ENCODE measurements at places on chromosomes 7 and 10. TPM values are rescaled to one million over a fixed set of nuclear protein-coding genes. Genes with fewer than 3 reads are reported as not detected.

The SMO gene
- total RNA-seq, result 40.4 TPM

The VAX1 gene
- not detected for total RNA-seq

The TRIM73 gene
- 5.9 TPM for total RNA-seq

The SFR1 gene
- 26.2 TPM for total RNA-seq

The KCNIP2 gene
- 22.0 TPM for total RNA-seq

The ADIRF gene
- 1,392 TPM for total RNA-seq

The MACC1 gene
- 0.21 TPM for total RNA-seq

The TMEM26 gene
- not detected for total RNA-seq

The ERLIN1 gene
- total RNA-seq, result 15.5 TPM

The FFAR4 gene
- total RNA-seq, result 0.90 TPM

DNA sequence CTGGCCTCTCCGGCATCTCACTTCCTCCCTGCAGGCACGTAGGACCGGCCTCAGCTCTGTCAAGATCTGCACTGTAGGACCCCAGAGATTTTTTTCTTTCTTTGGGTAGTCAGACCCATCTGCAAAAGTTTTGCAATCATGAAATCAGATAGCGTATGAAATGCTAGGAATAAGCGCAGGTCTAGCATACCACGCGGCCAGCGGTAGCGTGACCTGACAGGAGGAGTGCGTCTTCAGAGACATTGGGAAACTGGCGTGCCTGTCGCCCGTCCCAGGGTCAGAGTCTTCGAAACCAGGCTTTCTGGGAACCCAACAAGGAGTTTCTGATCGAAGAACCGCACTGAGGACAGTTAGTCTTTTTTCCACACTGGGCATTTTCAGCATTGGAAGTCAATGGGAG, 100.9 kb upstream of the SH2B2 start:
- H3K27me3 ChIP-seq, result no peaks in the 10 kb centered on the region
- no peak for DNase-seq
- H3K27ac ChIP-seq, result no peak overlapping the region
- H3K4me3 ChIP-seq, result no peak overlapping the region
- H3K36me3 ChIP-seq, result no peaks in the 10 kb centered on the region
- H3K4me1 ChIP-seq, result no peaks in the 10 kb centered on the region

- no peak overlapping the region for H3K27ac ChIP-seq
- no peak for DNase-seq
- no peaks in the 10 kb centered on the region for H3K27me3 ChIP-seq
- H3K4me3 ChIP-seq, result no peak overlapping the region
- no peaks in the 10 kb centered on the region for H3K4me1 ChIP-seq
Observed at GRCh38 chr7:685540-685939, 41.0 kb upstream of the DNAAF5 start.

- no peak overlapping the region for H3K27ac ChIP-seq
- H3K36me3 ChIP-seq, result no peaks in the 10 kb centered on the region
- no peak overlapping the region for H3K4me3 ChIP-seq
- DNase-seq, result no peak
Observed at GRCh38 chr10:34156781-34157425, 658.2 kb downstream of the PARD3 start.

GRCh38 chr10:106873770-106874603, 290.5 kb downstream of the SORCS1 start:
- no peaks in the 10 kb centered on the region for H3K36me3 ChIP-seq
- no peak for DNase-seq
- H3K4me1 ChIP-seq, result peaks cover 3% of the 10 kb centered on the region
- no peaks in the 10 kb centered on the region for H3K27me3 ChIP-seq
- no peak overlapping the region for H3K4me3 ChIP-seq

DNA sequence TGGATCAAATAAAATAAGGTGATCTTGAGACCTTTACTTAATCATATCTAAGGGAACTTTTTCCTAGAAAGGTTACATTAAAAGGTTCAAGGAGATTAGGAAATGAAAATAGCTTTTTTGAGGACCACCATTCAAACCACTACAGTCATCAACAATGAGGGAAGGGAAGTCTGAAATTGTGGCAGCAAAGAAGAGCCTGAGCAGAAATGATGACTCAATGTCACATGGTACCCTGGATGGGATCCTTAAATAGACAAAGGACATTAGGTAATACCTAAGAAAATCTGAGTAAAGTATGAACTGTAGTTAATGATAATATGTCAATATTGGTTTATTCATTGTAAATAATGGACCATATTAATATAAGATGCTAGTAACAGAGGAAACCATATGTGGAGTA, 236.0 kb downstream of the SEMA3D start:
- DNase-seq, result no peak
- H3K27ac ChIP-seq, result no peak overlapping the region
- no peaks in the 10 kb centered on the region for H3K4me1 ChIP-seq
- H3K27me3 ChIP-seq, result no peaks in the 10 kb centered on the region
- no peak overlapping the region for H3K4me3 ChIP-seq

DNA sequence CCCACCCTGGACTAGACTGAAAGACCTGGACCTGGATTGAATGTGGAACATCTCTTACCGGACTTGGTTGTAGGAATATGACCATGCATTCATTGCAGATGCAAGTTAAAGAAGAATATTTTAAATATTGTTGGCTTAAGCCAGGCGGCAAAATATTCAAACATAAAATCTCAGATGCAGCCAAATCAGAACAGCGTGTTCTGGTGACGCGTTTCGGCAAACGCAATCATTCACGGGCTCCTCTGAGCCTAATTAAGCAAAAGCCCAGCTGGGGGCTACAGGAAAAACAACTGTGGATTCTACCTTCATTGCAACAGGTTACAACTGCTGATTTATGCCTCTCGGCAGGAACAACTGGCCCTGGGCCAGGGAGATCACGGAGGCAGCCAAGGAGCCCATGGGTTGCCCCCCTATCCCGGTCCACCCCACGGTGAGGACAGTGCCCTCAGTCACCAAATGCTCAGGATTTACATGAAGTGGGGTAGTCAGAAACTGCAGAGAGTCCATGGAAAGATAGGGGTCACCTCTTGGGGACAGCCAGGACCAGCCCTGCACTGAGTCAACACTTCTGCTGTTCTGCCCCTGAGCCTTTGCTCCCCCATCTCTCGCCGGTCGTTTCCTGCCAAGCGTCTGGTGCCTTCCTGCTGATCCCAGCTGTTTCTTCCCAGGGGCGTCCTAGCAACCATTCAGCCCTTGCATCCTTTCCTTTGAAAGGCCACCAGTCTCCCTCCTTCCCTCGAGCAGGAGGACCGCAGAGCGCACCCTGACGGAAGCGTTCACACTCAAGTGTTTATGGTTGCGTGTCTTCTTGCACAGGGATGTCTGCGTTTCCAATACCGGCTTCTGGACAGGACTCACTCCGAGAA, 64.4 kb upstream of the SFMBT2 start:
- H3K36me3 ChIP-seq, result no peaks in the 10 kb centered on the region
- no peak overlapping the region for H3K27ac ChIP-seq
- H3K4me3 ChIP-seq, result no peak overlapping the region
- no peaks in the 10 kb centered on the region for H3K4me1 ChIP-seq

DNA sequence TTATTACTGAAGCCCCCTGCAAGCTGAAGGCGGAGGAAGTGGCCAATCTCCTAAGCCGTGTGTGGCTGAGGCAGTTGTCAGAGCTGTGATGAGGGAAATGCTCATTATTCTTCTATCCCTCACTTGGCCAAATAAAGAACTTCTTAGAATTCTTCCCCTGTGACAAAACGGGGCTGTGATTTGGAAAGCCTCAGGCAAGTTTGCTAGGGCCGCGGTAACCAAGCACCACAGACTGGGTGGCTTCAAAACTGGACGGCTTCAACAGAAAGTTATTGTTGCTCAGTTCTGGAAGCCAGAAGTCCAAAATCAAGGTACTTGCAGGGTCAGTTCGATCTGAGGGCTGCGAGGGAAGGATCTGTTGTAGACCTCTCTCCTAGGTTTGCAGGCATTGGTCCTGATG, 72.3 kb upstream of the STEAP1B start:
- H3K27me3 ChIP-seq, result no peaks in the 10 kb centered on the region
- H3K4me3 ChIP-seq, result no peak overlapping the region
- DNase-seq, result no peak
- no peaks in the 10 kb centered on the region for H3K36me3 ChIP-seq

- DNase-seq, result no peak
- no peaks in the 10 kb centered on the region for H3K36me3 ChIP-seq
- no peak overlapping the region for H3K4me3 ChIP-seq
- H3K27ac ChIP-seq, result no peak overlapping the region
- no peaks in the 10 kb centered on the region for H3K4me1 ChIP-seq
- no peaks in the 10 kb centered on the region for H3K27me3 ChIP-seq
Observed at GRCh38 chr7:66269978-66270377, 64.8 kb downstream of the TPST1 start.

GRCh38 chr7:86863452-86863851, 196.0 kb downstream of the ELAPOR2 start:
- no peak overlapping the region for H3K4me3 ChIP-seq
- DNase-seq, result no peak
- no peak overlapping the region for H3K27ac ChIP-seq
- no peaks in the 10 kb centered on the region for H3K4me1 ChIP-seq

DNA sequence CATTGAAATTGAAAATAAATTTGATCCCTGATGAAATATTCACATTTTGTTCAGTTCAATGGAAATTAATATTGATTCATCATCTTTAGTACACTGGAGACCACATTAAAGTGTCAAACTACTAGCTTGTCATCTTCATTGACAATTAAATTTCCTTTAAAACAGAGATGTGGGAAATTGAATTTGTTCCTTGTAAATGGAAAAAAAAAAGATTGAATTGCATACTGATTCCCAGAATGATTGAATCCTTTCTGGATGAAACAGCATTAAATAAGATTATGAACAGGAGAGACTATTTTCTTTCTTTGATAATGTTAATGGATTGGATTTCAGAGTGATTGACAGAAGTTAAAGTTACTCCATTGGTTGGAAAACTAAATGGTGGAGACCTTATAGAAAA, 241.3 kb upstream of the CNTNAP2 start:
- H3K27me3 ChIP-seq, result no peaks in the 10 kb centered on the region
- no peak overlapping the region for H3K4me3 ChIP-seq
- no peak for DNase-seq
- no peak overlapping the region for H3K27ac ChIP-seq
- no peaks in the 10 kb centered on the region for H3K36me3 ChIP-seq

- H3K4me3 ChIP-seq, result no peak overlapping the region
- H3K4me1 ChIP-seq, result no peaks in the 10 kb centered on the region
- H3K27me3 ChIP-seq, result no peaks in the 10 kb centered on the region
- no peaks in the 10 kb centered on the region for H3K36me3 ChIP-seq
- no peak overlapping the region for H3K27ac ChIP-seq
- DNase-seq, result no peak
Observed at GRCh38 chr10:86345296-86345858, 21.2 kb downstream of the GRID1 start.

GRCh38 chr10:126119599-126119998, 223.2 kb downstream of the FANK1 start:
- H3K4me1 ChIP-seq, result no peaks in the 10 kb centered on the region
- no peaks in the 10 kb centered on the region for H3K27me3 ChIP-seq
- no peak overlapping the region for H3K27ac ChIP-seq
- no peaks in the 10 kb centered on the region for H3K36me3 ChIP-seq

DNA sequence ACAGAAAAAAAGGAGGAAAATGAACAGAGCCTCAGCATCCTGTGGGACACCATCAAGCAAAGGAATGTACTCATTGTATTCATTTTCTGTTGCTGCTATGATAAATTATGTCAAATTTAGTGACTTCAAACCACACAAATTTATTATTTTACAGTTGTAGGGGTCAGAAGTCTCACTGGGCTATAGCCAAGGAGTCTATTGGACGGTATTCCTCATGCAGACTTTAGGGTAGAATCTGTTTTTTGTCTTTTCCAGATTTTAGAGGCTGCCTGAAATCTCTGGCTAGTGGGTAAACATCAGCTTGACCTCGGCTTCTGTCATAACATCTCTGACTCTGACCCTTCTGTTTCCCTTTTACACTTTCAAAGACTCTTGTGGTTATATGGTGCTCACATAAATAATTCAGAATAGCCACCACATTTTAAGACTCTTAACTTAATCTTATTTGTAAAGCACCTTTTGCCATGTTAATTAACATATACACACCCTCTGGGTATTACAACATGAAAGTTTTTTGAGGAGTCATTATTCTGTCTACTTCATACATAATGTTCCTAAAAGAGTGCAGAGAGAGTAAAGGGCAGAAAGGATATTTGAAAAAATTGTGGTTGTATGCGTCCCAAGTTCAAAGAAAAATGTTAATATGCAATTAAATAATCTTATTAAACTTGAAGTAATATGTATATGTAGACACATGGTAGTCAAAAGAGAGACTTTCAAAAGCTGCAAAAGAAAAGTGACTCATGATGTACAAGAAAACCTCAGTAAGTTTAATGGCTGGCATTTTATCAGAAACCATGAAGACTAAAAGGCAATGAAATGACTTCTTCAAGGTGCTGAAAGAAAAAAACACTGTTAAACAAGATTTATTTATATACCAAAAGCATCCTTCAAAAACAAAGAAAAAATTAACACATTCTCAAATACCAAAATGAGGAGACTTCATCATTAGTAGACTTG, 70.8 kb upstream of the MEOX2 start:
- H3K4me3 ChIP-seq, result no peak overlapping the region
- H3K36me3 ChIP-seq, result no peaks in the 10 kb centered on the region
- no peaks in the 10 kb centered on the region for H3K4me1 ChIP-seq
- no peak overlapping the region for H3K27ac ChIP-seq

- H3K27me3 ChIP-seq, result no peaks in the 10 kb centered on the region
- no peak for DNase-seq
- peaks cover 17% of the 10 kb centered on the region for H3K4me1 ChIP-seq
- H3K36me3 ChIP-seq, result no peaks in the 10 kb centered on the region
- H3K4me3 ChIP-seq, result no peak overlapping the region
Observed at GRCh38 chr10:43820663-43821062, 172.0 kb upstream of the ZNF32 start.

DNA sequence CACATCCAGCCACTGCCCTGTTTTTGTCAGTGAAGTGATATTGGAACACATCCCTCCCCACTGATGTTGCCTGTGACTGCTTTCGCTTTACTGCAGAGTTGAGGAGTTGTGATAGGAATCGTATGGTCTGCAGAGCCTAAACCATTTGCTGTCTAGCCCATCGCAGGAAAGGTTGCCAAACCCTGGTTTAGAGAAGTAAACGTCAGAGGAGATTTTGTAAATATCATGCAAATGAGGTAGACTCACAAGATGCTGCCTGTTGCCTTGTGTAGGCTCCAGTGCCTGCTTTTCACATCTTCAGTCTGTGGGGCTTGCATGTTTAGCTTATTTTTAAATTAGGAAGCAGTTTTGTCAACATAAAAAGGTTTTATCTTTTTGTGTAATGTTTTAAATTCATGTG, 107.1 kb downstream of the TRRAP start:
- H3K27ac ChIP-seq, result no peak overlapping the region
- no peaks in the 10 kb centered on the region for H3K27me3 ChIP-seq

DNA sequence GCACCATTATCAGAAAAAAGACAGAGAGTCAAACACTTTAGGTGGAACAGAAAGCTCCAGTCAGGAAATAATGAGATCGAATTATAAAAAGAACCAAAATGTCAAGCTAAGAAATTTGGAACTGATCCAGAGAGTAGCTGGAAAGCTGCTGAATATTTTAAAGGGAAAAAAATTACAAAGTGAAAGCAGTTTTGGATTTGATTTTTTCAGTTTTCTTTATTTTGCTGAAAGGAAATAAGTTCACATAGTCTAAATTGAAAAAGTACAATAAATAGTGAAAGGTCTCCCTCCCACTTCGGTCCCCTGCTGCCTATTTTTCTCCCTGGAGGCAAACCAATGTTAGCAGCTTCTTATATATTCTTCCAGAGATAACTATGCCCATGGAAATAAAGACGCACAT, 11.3 kb upstream of the TOMM7 start:
- no peak overlapping the region for H3K4me3 ChIP-seq
- no peak for DNase-seq
- H3K27ac ChIP-seq, result peak overlapping the region; percentile 86
- peaks cover 17% of the 10 kb centered on the region for H3K4me1 ChIP-seq
- H3K27me3 ChIP-seq, result no peaks in the 10 kb centered on the region

- no peaks in the 10 kb centered on the region for H3K27me3 ChIP-seq
- no peak overlapping the region for H3K27ac ChIP-seq
- DNase-seq, result no peak
- peaks cover 11% of the 10 kb centered on the region for H3K4me1 ChIP-seq
Observed at GRCh38 chr10:80154978-80155695, 22.6 kb downstream of the PLAC9 start.
